ENCODE measurements at places on chromosomes 4 and X. TPM values are rescaled to one million over a fixed set of nuclear protein-coding genes. Genes with fewer than 3 reads are reported as not detected.

GRCh38 chrX:119235051-119235511 lies 1.0 kb upstream of the PGRMC1 start:
- no peak for DNase-seq

GRCh38 chrX:68994135-68994890 lies 165.5 kb downstream of the EFNB1 start:
- no peak for DNase-seq

GAGE12H gene
- polyA plus RNA-seq: not detected

- no peak for DNase-seq
Observed at GRCh38 chr4:25552580-25553271, 102.9 kb upstream of the SLC34A2 start.

GRCh38 chr4:2470791-2471190 lies 1.9 kb downstream of the RNF4 start:
- DNase-seq: no peak

MAGEA4 gene
- not detected for polyA plus RNA-seq

DNA sequence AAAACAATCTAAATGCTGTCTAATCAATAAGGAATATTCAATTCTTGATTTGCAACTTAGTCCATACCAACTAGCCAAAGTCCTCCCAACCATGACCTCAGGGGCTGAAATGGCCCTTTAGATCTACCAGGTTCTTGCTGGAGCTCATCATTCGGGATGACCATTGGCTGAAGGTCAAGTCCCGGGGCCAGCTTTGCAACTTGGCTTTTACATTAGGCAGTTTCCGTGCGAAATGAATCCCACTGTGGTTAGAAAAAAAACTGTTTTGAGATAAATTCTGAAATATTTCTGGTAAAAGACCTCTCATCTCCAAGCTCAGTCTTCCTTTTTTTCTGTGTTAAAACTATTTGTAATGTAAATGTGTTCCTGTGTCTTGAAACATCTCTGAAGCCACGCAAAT lies 178.6 kb downstream of the TENM3 start:
- DNase-seq: no peak

MUC7 gene
- not detected for polyA plus RNA-seq
